Activated CD4-positive, alpha-beta T cell treated with anti-CD3 and anti-CD28 coated beads, Interleukin-2, amount 10 ng/mL, durations not matched to agents 7 days and 5 days (primary cell): ENCODE measurements at places on chromosomes 1 and 21. TPM values are rescaled to one million over a fixed set of nuclear protein-coding genes. Genes with fewer than 3 reads are reported as not detected.

- no peaks in the 10 kb centered on the region for H3K36me3 ChIP-seq
- peaks cover 12% of the 10 kb centered on the region for H3K27me3 ChIP-seq
- H3K4me3 ChIP-seq, result no peak overlapping the region
- no peak overlapping the region for H3K27ac ChIP-seq
Observed at GRCh38 chr1:39833621-39834385, 45.1 kb upstream of the BMP8B start.

DNA sequence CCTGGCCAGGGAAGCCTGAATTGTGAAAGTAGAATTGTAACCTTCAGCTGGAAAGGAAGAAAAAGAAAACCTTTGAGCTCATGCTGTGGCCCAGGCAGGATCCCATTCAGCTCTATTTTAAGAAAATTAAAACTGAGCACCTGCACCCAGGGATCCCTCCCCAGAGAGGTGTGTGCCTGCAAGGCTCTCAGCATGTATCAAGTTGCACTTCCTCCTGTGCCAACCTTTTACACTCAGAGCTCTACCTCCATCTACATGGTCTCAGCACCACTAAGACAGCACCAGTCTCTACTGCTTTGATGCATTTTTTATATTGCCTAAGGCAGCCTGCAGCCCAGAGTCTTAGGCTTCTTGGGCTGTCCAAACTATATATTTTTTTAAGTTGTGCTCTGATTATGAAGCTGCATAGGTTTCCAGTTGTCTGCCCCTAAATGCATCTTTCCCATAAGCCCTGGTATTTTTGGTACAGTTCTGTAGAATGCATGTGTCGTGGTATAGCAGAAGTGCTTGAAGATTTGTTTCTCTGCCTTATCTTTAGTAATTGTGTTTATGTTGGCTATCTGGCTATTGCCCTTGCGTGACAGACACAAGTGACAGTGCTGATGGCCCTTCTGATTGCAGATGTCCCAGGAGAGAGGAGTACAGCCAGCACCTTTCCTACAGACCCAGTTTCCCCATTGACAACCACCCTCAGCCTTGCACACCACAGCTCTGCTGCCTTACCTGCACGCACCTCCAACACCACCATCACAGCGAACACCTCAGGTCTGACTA is 63.1 kb downstream of the PTPRC start:
- no peak overlapping the region for H3K27ac ChIP-seq
- no peak for DNase-seq
- H3K27me3 ChIP-seq, result no peaks in the 10 kb centered on the region
- peaks cover 85% of the 10 kb centered on the region for H3K36me3 ChIP-seq
- peaks cover 74% of the 10 kb centered on the region for H3K4me1 ChIP-seq

UAP1 gene
- 10.9 TPM for total RNA-seq

- H3K27ac ChIP-seq, result no peak overlapping the region
- no peak for DNase-seq
- H3K4me3 ChIP-seq, result no peak overlapping the region
- peaks cover 5% of the 10 kb centered on the region for H3K27me3 ChIP-seq
Observed at GRCh38 chr1:153397051-153397923, 6.4 kb upstream of the S100A8 start.

SH3BGR gene
- 0.89 TPM for total RNA-seq

GRCh38 chr1:226886122-226886901 is 15.9 kb downstream of the PSEN2 start:
- no peaks in the 10 kb centered on the region for H3K27me3 ChIP-seq
- no peak overlapping the region for H3K4me3 ChIP-seq
- DNase-seq, result no peak
- H3K4me1 ChIP-seq, result peaks cover 52% of the 10 kb centered on the region

PDZK1IP1 gene
- not detected for total RNA-seq

LRP8 gene
- total RNA-seq, result 56.6 TPM

SHE gene
- not detected for total RNA-seq

CACNA1S gene
- not detected for total RNA-seq

CD52 gene
- total RNA-seq, result 1,924 TPM

DNA sequence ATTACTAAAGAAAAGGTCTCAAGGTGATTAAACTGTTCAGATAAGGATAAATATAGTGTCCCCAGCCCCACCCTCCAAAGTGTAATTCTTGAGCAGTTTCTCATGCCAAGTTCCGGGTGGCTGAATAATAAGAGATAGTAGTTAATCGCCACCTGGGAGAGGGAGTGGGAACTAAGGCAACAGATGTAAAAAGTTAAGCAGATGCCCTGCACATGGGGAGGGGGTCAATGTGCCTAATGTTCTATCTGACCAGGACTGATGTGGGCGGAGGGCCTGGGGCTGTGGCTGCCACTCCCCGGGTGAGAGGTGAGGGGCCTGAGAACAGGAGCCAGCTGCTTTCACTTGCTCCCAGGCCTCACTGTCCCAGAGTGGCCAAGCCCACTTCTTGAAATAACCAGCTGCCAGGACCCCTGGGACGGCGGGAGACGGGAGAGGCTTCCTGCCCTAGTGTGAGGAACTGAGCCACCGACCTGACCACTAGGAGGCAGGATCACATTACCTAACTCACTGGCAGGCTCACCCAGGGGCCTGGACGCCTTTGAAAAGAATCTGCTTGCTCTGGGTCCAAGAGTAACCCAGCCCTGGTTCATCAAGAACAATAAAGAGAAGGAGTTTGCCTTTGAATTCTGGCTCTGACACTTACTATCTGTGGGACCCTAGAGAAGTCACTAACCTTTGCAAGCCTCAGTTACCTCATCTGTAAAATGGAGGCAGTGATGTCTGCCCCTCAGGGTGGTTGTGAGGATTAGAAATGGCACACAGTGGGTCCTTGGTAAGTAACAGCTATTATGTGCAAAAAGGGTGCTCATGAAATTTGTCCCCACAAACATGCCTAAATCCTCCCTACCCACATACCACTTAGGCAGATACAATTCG is 179.2 kb downstream of the ATG4C start:
- peak; percentile 25 for DNase-seq
- peaks cover 6% of the 10 kb centered on the region for H3K27me3 ChIP-seq
- no peaks in the 10 kb centered on the region for H3K4me1 ChIP-seq
- H3K4me3 ChIP-seq, result no peak overlapping the region
- no peak overlapping the region for H3K27ac ChIP-seq

GRCh38 chr1:41629571-41629970 is 145.1 kb upstream of the EDN2 start:
- peaks cover 27% of the 10 kb centered on the region for H3K4me1 ChIP-seq
- no peak overlapping the region for H3K4me3 ChIP-seq
- H3K27me3 ChIP-seq, result no peaks in the 10 kb centered on the region
- peaks cover 18% of the 10 kb centered on the region for H3K36me3 ChIP-seq
- no peak overlapping the region for H3K27ac ChIP-seq

GPX7 gene
- total RNA-seq, result 22.8 TPM
